Uterine smooth muscle cell (primary cell): ENCODE measurements at places on chromosomes 16 and 17. TPM values are rescaled to one million over a fixed set of nuclear protein-coding genes. Genes with fewer than 3 reads are reported as not detected.

NOD2 gene
- total RNA-seq, result 0.22 and 0.25 TPM in 2 replicates

GGT6 gene
- total RNA-seq, result not detected in 2 replicates

LAT gene
- 0.33 and 0.87 TPM in 2 replicates for total RNA-seq

OR2C1 gene
- 0.25 TPM in 1 of 2 replicates, not detected in the other for total RNA-seq

ZNF286A gene
- 35.9 and 48.5 TPM in 2 replicates for total RNA-seq
